HFF-Myc (cell line): ENCODE measurements at places on chromosomes 2 and 18.

DNA sequence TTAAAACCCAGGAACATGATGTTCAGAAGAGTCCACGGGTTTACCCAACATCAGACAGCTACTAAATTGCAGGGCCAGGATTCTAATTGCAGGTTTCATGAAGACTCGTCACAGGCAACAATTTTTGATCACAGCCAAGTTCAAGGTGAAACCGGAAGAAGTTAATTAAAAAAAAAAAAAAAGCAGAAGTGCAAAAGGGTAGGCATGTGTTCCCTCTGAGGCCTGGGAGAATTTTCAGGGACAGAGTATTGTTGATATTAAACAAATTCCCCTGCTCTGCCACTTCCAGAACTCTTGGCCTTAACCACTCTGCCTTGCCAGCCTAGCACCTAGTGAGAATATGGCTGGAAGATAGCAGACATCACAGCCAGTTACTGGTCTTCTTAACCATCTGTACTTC lies 99.4 kb upstream of the TRIB2 start:
- DNase-seq: no peak

DNA sequence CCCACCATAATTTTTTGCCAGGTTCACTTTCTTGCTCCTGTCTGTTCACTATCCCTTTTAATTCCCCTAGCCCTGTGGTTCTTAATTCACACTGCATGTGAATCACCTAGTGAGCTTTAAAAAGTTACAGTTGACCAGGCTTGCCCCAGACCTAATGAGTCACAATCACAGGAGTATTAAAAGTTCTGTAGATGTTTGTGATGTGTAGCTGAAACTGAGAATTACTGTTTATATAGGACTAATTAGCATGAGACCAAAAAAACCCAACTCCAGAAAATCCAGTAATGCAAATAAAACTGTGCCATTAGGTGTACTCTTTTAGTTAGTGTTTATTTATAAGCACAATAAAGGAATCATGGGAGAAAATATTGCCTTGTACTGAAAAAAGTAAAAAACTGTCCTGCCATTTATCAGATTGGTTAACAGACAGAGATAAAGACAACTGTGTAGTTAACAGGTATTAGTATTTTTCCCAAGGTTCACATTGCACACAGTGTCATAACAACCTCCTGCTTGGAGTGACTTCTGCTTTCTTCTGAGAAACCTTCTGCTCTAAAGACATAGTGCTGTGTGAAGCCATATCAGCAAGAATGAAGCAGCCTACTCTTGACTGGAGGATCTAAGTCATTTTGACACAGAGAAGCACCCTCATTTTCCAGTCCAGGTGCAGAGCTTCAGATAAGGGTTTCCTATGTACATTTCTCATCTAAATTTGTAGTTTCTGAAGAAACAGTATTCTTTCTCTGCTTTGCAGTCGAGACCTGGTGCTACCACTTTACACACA lies 39.0 kb downstream of the VAPA start:
- DNase-seq: no peak

DNA sequence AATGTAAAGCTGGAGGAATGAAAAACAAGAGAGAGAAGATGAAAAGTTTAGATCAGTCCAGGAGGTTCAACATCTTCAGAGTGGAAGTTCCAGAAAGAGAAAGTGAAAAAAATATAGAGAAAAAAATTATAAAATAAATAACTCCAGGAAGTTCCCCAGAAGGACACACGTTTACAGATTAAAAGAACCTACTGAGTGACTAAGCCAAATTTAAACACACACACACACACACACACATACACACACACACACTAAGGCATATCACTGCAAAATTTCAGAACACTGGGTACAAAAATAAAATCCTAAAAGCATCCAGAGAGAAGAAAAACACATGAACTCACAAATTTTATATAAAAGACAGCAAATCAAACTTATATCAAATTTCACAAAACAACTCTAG lies 85.9 kb upstream of the PMAIP1 start:
- DNase-seq: no peak

GRCh38 chr2:69600425-69600824 lies 43.1 kb downstream of the AAK1 start:
- no peak for DNase-seq

- no peak for DNase-seq
Observed at GRCh38 chr2:202116691-202117090, 43.6 kb downstream of the KIAA2012 start.

GRCh38 chr2:1115843-1116539 lies 165.3 kb downstream of the SNTG2 start:
- no peak for DNase-seq

DNA sequence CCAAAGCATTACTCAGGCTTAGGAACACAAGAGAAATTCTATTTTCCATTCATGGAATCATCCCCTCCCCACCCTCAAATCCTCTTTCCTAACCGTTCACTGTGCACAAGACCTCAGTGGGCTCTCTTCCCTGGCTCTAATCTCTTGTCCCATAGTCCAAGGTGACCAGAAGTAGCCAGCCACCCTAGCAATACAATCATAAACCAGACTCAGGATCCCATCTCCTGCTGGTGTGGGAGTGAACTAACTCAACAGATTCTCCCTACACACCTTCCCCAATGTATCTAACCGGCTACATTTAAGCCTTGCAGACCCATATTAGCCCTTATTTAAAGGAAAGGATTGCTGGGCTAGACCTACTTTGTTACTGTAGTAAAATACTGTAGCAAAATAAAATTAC lies 45.5 kb downstream of the HNRNPLL start:
- DNase-seq: no peak

DNA sequence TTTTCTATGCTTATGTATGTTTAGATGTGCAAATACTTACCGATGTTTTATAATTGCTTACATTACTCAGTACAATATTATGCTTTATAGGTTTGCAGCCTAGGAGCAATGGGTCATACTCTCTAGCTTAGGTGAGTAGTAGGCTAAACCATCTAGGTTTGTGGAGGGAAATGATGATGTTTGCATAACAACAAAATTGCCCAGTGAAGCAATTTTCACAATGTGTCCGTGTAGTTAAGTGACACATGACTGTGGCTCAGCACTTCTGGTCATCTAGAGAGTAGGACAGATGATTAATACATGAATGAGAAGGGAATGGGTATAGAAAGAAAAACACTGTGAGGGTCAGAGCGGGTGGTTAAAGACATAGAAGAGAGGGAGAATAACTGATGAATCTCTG lies 2116.2 kb upstream of the PIK3C3 start:
- DNase-seq: no peak
